Stimulated activated CD8-positive, alpha-beta memory T cell treated with anti-CD3 and anti-CD28 coated beads, Interleukin-4, amount 100 ng/mL, for 1 hour (primary cell): ENCODE measurements at places on chromosomes 7 and 10.

- DNase-seq = no peak
These were observed 343 bp upstream of the C10orf71 start for GRCh38 chr10:49298671-49298982.

- DNase-seq = no peak
These were observed 65.3 kb upstream of the ZMIZ1 start for GRCh38 chr10:79003183-79004100.

DNA sequence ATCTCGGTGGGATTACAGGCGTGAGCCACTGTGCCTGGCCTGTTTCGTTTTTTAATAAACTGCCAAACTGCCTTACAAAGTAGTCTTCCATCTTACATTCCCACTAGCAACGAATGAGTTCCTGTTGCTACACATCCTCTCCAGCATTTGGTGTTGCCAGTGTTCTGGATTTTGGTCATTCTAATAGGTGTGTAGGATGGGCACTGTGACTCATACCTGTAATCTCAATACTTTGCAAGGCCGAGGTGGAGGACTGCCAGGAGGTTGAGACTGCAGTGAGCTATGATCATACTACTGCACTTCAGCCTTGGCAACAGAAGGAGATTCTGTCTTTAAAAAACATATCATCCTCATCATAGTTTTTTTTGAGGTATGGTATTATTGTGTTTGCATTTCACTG lies 21.4 kb upstream of the RSBN1L start:
- DNase-seq = no peak

- DNase-seq = no peak
These were observed 91.5 kb downstream of the FAS start for GRCh38 chr10:89082086-89082485.

DNA sequence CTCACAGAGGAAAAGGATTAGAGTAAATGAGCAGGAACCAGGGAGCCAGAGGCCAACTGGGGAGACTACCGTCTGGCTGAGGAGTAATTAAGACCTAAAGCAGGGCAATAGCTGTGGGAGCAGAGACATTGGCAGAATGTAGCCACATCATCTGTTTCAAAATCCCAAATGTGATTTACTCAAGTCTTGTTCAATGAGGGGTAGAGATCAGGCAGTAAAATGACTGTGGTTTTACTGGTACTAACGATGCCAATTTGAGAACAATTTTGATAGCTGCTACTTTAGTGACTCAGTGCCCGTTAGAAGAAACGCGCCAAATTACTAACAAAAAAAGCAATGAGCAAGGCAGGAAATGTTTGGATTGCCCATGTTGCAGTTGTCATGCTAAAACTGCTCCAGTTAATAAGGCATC lies 12.7 kb upstream of the MIOS start:
- no peak for DNase-seq
